ENCODE measurements at places on chromosomes 1 and 21. TPM values are rescaled to one million over a fixed set of nuclear protein-coding genes. Genes with fewer than 3 reads are reported as not detected.

The NBPF20 gene
- total RNA-seq: 6.5 TPM

The F13B gene
- not detected for total RNA-seq

The COL8A2 gene
- total RNA-seq: not detected

The BTBD8 gene
- total RNA-seq: 3.3 TPM

The MATN1 gene
- total RNA-seq: not detected

The SAMD13 gene
- 8.0 TPM for total RNA-seq

The ADAM30 gene
- not detected for total RNA-seq

The LCE1E gene
- not detected for total RNA-seq

The ATP6V1G3 gene
- not detected for total RNA-seq

The OR2T33 gene
- not detected for total RNA-seq

The PPIAL4G gene
- not detected for total RNA-seq

The TEKT2 gene
- not detected for total RNA-seq

The MAN1C1 gene
- 4.9 TPM for total RNA-seq

- DNase-seq: peak; percentile 51
Observed at GRCh38 chr1:89615676-89616598, 17.0 kb upstream of the LRRC8C start.

- no peak for DNase-seq
Observed at GRCh38 chr1:61372944-61373343, 290.6 kb downstream of the NFIA start.

DNA sequence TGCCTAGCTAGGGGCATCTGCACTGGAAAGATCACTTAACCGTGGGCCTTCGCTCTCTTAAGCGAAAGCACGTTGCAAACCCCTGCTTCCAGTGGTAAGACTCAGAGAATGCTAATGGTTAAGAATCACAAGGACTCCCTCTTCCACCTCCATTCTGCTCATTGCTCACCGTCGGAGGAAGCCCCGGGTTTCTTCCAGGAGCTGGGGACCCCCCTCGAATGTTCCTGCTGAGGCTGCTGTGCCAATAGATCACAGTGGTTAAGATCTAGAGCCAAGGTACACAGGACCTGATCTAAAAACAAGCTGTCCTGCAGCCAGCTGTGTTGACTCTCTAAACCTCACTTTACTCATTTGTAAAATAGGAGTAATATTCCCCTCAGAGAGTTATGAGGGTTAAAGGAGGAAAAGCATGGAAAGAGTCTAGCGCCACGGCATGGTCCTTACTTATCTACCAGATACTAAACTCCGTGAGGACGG is 765 bp downstream of the VAMP3 start:
- no peak for DNase-seq

- DNase-seq: no peak
Observed at GRCh38 chr1:37734629-37735591, 30.0 kb downstream of the EPHA10 start.

- DNase-seq: no peak
Observed at GRCh38 chr1:7517611-7518330, 253.3 kb upstream of the VAMP3 start.

GRCh38 chr1:177116941-177117340 is 47.6 kb downstream of the ASTN1 start:
- DNase-seq: no peak

DNA sequence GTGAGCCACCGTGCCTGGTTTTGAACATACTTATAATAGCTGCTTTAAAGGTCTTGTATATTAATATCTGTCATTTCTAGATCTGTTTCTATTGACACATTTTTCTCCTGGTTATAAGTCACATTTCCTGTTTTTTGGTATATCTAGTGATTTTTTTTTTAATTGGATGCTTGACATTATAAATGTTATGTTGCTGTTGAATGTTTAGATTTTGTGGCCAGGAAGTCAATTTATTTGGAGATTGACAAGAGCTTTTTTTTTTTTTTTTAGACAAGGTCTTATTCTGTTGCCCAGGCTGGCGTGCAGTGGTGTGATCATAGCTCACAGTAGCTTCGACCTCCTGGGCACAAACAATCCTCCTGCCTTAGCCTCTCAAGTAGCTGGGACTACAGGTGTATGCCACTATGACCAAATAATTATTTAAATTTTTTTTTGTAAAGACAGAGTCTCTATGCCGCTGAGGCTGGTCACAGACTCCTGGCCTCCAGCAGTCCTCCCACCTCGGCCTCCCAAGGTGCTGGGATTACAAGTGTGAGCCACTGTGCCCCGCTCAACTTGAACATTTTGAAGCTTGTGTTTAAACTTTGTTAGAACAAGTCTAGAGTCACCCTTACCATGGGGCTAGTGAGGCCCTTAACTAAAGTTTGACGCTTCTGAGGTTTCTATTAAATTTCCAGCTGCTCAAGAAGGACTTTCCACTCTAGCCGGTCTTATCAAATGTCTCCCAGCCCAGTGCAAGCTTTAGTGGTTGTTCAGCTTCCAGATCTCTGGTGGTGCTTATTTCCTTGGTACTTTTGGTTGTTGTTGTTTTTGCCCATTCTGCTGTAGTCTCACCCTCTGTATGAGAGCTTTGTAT is 8.6 kb upstream of the CHI3L2 start:
- no peak for DNase-seq

DNA sequence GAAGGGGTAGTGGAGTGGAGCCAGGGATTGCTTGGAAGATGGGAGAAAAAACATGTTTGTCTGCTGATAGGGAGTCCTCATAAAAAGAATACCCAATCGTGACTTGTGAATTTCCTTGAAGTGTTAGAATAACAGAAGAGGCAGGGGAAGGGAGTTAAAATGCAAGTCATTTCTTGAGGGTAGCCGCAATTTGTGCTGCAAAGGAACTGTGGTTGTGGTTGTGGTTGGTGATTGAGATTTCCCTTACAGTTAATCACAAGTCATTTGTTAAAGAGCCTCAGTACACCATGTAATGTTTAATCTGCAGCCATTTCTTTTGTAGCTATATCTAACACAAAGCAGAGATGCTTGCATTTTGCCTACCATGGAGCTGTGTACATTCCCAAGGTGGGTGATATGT is 38.5 kb upstream of the EGLN1 start:
- DNase-seq: no peak

DNA sequence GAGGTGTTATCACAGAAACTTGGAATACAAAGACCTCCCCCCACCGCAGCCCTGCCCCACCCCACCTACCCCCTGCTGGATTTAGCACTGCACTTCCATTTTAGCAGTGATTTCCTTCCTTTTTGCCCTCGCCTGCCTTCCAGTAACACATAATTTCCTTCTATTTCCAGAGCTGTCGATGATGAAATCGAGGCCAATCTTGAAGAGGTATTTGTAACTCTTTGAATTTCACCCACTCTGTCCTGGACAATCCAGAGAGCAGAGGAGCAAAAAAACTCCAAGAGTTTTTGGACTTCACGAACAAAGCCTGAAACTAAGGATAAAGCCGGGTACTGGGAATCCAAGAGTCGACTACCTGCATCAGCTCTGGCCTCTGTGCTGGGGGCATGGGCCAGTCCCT is 49.1 kb downstream of the CAPN2 start:
- DNase-seq: no peak

- no peak for DNase-seq
Observed at GRCh38 chr1:78760858-78761257, 111.2 kb downstream of the IFI44 start.

DNA sequence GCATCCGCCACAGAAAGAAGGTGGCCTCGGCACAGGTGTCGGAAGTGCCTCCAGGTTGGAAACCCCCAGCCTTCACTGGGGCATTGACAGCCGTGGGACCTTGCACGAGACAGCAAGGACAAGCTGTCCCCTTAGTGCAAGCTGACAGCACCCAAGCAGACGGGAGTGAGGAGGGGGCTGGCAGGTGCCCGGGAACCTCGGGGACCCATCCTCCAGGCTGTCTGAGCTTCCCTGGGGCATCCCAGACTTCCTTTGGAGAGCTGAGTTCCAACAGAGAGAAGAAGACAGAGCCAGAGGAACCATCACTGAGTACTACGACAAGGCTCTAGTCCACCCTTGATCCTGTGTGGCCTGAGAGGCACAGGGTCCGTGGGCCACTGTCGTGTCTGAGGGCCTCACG is 100.6 kb upstream of the RAB4A start:
- DNase-seq: no peak

GRCh38 chr1:216111842-216112241 is 311.4 kb downstream of the USH2A start:
- DNase-seq: no peak

DNA sequence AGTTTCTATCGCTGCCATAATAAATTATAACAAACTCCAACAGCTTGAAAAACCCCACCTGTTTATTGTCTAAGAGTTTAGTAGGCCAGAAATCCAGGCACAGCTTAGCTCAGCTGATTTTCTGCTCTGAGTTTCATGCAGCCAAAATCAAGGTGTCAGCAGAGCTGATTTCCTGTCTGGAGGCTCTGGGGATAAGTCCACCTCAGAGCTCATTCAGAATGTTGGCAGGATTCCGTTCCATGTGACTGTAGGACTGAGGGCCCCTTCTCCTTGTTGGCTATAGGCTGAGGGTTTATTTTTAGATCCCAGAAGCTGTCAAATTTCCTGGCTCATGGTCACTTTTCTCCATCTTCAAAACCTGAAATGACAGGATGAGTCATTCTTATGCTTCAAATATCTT is 91.6 kb upstream of the CHODL start:
- no peak for DNase-seq

GRCh38 chr1:167392200-167392696 is 126.1 kb downstream of the CD247 start:
- no peak for DNase-seq

DNA sequence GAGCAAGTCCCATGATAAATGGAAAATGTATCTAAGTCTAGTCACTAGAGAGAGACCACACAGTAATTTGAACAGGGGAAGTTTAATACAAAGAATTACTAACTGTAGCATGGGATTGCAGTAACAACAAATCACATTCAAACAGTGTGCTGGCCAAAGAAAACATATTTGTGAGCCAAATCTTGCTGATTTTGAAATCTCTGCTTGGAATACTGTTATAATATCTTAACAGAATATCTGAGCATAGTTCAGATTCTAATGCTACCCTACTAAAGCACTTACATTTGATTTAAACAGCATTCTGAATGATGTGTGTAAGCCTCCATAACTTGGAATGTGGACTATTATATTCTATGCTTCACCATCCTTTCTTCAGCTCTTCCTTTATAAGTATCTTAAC is 270.0 kb upstream of the BRINP3 start:
- no peak for DNase-seq

DNA sequence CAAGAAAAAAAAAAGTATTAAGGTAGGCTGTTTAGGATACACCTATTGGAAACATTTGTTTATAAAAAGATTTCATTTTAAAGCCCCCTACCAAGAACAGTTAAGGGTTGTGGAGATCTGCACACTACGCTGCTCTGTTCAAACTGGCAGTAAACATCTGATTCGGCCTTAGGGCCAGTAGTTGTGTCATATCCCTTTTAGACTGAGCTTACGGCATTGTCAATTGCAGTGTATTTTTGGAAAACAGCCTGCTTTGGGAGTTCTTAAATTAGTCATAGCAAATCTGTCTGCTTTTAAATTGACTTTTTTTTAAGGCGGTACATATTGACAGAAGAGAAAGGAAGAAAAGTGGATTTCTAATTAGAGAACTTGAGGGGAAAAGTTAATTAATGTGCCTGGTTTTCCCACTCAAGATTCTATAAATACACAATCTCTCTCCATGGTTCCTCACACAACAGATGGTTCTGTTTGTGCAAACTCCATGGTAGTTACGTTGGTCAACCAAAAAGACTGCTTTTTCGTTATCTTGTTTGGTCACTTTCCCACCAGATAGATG is 1.7 kb upstream of the ELK4 start:
- DNase-seq: no peak

DNA sequence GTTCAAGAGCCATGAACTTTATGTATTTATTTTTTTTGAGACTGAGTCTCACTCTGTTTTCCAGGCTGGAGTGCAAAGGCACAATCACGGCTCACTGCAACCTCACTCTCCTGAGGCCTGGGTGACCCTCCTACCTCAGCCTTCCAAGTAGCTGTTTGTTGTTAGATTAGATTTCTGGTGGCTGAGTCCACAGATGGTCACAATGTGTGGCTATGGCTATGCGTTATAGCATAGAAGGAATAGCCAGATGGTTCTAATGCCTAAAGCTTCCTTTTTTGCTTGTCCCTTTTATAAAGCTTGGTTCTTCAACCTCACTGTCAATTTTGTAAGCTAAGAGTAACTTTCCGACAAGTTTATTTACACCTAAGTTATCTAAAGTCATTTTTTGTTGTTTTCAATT is 62.3 kb upstream of the FMN2 start:
- DNase-seq: no peak

- no peak for DNase-seq
Observed at GRCh38 chr1:85865213-85865612, 157.0 kb upstream of the ZNHIT6 start.

DNA sequence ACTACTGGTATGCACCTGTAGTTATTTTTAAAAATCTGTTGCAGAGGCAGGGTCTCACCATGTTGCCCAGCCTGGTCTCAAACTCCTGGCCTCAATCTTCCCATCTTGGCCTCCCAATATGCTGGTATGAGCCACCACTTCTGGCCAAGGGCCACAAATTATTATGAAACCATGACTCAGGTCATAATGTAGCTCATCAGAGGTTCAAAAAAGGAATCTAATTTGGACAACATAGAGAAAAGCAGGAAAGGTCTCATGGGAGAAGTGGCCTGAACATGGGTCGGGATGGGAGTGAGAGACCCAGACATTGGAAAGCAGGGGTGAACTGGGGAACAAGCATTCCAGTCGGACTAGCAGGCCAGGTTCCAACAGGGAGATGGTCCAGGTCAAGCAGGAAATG is 45.2 kb upstream of the C1orf198 start:
- DNase-seq: no peak

DNA sequence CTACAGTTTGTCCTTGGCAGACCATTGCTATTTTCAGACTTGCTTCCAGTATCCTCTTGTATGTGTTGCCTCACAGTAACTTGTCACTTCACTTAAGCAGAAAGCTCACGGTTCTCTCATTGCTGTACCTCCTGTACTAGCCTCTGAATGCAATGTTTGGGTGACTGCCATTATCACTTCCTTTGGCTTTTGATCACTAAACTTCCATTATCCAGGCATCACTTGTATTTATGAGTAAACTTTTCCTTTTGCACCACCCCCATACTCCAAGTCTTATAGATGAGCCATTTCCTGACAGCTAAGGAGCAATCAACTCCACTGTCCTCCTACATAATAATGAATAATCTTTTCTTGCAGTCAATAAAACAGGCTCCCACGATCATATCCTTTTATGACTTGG is 255.3 kb downstream of the PDE4B start:
- no peak for DNase-seq

DNA sequence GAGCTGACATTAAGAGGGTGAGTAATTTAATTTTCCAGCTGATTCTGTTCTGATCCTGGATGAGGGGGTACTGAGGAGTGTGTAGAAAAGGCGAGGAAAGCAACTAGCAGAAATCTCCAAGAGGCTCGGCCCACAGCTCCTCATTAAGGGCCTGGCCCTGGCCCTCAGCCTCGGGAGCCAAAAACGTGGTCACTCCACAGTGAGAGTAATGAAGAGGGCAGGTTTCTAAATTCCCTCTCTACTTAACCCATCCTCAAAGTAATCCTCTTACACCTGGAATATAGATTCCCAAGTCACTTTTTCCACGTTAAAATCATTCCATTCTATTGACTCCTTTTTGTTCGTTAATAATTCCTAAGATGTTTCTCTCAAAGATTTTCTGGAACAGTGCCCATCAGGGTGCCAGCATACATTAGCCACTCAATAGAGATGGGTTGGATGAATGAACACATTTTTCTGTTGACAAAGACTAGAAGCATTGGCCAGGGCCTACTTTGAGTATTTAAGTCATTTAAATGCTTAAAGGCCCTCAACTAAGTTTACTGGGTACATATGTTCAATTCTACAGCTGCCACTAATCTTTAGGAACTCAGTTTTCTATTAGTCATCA is 1.1 kb upstream of the COL11A1 start:
- DNase-seq: no peak
